Activated effector memory CD4-positive, alpha-beta T cell treated with Interleukin-2 at 50 U/mL for 16 hours (primary cell): ENCODE measurements at places on chromosomes 3 and 15.

DNA sequence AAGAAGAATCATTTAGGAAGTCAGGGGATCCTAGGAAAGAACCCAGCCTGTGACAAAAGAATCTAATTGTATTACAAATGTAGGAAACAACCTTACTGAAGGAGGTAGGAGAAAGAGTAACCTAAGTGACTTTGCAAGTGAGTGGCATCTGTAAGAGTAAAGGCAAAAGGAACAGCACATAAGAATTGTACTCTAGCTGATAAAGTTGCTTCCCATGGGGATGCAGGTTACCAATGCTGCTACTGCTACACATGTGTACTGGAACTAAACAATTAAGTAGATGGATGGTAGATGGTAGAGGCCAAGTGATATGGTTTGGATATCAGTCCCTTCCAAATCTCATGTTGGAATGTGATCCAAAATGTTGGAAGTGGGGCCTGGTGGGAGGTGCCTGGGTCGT is 60.8 kb downstream of the OSBPL10 start:
- no peak for DNase-seq

- no peak for DNase-seq
Measured at GRCh38 chr3:39754549-39754948, 54.9 kb upstream of the MYRIP start.

- no peak for DNase-seq
Measured at GRCh38 chr3:63228087-63228486, 50.0 kb upstream of the SYNPR start.

- DNase-seq, result no peak
Measured at GRCh38 chr3:108022256-108023150, 68.3 kb downstream of the CD47 start.

DNA sequence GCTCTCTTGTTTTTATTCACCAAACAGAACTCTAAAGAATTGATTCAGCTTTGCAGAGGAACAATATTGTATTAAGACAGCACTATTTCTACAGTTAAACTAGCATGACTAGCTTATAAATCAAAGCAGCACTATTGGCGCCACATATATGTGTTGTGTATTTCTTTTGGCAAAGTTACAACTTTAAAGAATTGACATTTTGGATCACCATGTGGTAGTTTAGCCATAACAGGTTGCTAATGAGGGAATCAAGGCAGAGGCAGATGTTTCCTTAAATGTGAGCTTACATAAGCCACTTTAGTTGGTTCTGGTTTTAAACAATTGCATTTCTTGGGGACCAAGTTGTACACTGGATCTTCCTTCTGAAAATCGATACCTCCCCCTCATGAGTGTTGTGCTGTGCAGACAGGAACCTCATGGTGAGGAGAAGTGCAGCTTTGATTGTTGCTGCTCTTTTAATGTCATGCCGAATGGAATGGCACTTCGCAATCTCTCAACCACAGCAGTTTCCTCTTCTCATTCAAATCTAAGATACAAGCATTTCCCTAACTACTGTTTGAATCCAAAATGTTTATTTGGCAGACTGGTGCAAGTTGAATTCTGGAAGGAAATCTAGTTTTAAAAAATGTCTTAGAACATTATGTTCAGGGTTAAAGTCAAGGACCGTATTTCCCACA is 151.2 kb downstream of the MYRIP start:
- DNase-seq, result no peak

GRCh38 chr3:62835554-62836236 is 39.5 kb downstream of the CADPS start:
- DNase-seq, result no peak

DNA sequence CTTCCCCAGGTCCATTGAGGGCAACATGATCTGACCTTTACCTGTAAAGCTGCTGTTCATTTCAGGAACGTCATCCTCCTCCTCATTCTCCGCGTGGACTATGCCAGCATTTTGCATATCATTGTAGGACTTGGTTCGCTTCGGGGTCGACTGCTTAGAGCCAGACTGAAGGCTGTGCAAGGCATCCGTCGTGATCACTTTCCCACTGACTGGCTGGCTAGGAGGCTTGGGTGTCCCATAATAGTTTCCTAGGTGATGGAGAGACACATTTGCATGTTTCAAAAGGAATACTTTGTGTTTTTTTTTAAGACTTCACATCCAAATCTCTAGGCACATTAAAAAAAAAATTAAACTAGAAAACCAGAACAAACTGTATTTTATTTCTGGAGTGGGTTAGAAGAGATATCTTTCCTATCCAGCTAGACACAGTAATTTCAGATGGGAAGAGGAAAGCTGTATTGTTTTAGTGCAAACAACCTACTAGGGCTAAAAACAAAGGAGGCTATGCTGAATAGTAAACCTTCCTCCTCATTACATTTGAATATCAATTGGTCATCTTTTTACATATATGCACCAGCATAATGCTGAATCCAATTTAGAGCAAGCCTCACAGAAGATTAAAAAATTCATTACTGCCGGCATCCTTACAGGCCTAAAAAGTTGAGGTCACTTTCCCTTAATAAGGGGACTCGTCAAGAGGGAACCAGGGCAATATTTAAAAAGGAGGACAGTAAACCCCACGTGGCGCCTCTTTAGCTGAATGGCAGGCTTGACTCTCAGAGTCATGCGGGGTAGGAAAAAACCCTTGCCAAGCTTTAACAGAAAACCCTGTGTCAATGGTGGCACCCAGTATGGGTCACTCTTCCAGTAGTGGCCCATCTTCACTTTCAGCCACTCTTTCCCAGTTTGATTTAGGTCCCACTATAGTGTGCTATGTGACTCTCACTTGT is 559.9 kb downstream of the MAGI1 start:
- no peak for DNase-seq

DNA sequence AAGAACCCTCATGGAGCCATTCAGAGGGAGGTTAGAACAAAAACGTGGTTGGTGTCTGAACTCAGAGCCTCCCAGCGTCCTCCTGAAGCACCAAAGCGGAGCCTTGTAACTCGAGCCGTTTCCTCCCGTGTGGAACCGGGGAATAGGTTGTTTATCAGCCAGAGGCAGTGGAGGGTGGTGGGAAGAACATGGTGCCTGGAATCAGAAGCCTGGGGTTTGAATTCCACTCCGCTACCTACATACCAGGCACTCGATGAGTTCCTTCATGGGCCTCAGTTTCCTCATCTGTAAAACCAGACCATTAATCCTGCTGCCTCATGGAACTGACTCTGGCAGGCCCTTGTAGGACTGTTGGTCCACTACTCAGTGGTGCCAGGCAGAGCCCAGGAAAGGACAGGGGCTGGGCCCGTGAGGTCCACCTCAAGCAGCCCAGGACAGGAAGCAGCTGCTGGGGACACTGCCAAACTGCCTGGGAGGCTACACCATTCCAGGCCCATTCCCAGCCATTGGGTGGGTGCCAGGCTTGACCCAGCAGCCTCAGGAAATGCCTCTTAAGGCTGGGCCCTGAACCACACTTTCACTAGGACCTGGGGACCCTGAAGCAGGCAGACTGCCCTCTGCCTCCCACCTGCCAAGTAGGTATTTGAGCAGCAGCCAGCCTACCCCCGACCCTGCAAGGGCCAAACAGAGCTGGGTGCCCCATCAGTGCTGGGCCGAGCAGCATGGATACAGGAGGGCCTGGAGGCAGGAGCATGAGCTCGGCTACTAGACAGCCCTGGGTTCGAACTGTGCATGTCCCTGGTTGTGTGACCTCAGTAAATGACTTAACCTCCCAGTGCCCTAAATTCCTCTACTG is 33.4 kb downstream of the PRKCD start:
- no peak for DNase-seq

GRCh38 chr3:153282355-153282754 is 120.3 kb downstream of the RAP2B start:
- no peak for DNase-seq

DNA sequence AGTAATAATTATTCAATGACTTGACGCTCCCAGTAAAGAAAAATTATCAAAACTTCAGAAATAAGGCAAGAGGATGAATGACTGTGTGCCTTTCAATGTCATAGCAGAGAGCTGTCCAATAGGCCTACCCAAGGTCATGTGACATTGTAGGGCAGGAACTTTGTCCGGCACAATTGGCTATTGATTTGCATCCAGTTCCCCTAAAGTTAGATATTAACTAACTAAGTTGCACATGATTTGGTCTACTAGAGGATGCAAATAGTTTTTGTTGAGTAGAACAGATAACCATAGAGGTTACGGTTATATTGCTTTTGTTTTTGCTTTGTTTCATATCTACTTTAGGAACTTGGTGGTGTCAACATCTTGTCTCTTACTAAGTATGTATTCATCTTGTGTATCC is 127.9 kb upstream of the PFN2 start:
- no peak for DNase-seq

- DNase-seq, result no peak
Measured at GRCh38 chr15:68201879-68202261, 3.3 kb downstream of the CALML4 start.

- DNase-seq, result no peak
Measured at GRCh38 chr15:44775953-44776352, 39.6 kb downstream of the TRIM69 start.

- DNase-seq, result no peak
Measured at GRCh38 chr15:71712182-71712581, 98.2 kb upstream of the NR2E3 start.

GRCh38 chr3:122564155-122564912 is at the start of the genes DTX3L and PARP9:
TSS of gene DTX3L (plus strand) at chr3:122564338. CDS start at chr3:122564427, 89 bp downstream.
TSS of gene PARP9 (minus strand) at chr3:122564300. CDS start at chr3:122559620, 4,680 bp downstream.
- DNase-seq, result peak; percentile 66

GRCh38 chr3:38563886-38564270 is 67.7 kb downstream of the EXOG start:
- no peak for DNase-seq

DNA sequence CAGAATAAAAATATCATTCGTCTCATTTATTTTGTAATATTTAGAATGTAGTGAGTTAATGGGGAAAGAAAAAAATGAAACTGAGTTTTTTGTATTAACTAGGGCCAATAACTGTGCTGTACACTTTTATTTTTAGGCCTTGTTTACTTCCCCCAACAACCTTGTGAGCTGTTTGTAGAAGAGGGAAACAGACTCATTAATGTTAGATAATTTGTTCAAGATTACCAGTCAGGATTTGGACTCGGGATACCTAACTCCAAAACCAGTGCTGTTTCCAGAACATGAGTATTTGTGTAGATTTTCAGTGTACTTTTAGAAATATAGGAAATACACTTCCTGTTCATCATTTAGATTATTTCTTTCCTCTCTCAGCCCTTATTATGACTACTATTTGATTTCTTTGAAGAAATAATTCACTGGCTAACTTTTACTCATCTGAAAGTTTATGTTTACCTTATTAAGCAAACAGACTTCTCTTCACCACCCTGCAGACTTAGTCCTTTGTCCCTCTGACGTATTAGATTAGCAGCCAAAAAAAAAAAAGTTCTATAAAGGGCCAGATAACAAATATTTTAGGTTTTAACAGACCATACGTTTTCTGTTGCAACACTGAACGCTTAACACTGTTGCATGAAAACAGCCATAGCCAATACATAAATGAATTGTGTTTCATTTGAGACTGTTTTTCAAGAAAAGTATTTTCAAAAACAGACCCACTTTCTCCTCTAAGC is 192.5 kb upstream of the CGNL1 start:
- no peak for DNase-seq

DNA sequence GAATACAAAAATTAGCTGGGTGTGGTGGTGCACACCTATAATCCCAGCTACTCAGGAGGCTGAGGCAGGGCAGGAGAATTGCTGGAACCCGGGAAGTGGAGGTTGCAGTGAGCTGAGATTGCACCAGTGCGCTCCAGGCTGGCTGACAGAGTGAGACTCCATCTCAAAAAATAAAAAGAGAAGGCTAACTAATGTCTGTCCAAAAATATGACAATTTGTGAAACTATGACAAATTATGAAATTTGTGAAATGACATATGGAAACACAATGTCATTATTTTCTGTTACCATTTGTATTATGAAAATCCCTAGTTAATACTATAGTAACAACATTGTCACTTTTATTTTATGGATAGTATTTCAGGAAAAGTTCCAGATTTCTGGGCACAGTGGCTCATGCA is 1306.3 kb upstream of the EPHA6 start:
- DNase-seq, result no peak

GRCh38 chr3:170507063-170507462 is 78.8 kb downstream of the SLC7A14 start:
- no peak for DNase-seq

DNA sequence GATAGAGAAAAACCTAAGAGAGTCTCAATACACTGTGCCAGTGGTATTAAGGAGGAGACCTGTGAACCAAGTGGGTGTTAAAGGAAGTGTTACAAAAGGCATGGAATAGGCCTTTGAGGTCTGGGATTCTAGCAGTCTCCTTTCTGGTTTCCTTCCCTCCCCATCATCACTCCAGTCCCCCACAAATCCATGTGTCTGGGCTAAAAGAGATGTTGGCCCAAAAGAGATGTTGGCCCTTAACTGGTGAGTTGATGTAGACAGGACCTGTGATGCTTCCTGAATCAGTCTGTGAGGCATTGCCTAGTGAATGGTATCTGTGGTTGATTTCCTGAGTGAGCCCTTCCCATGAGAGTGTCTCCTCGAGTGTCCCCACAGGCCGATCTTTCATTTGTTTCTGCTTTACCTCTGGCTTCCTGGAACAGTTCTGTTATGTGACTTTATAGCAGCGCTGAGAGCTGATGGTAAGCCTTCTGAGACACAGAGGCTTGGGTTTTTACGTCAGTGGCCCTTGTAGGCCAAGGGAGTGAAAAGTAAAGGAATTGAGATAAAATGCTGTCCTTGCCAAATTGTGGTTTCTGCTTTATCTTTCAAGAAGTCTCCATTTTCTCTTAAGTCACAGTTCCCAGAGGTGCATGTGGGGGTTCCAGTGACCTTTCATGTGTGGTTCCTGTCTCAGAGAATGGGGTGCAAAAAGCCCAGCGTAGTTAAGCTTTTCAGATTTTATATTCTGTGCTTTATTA is 87.8 kb downstream of the KLHL25 start:
- peak; percentile 32 for DNase-seq

DNA sequence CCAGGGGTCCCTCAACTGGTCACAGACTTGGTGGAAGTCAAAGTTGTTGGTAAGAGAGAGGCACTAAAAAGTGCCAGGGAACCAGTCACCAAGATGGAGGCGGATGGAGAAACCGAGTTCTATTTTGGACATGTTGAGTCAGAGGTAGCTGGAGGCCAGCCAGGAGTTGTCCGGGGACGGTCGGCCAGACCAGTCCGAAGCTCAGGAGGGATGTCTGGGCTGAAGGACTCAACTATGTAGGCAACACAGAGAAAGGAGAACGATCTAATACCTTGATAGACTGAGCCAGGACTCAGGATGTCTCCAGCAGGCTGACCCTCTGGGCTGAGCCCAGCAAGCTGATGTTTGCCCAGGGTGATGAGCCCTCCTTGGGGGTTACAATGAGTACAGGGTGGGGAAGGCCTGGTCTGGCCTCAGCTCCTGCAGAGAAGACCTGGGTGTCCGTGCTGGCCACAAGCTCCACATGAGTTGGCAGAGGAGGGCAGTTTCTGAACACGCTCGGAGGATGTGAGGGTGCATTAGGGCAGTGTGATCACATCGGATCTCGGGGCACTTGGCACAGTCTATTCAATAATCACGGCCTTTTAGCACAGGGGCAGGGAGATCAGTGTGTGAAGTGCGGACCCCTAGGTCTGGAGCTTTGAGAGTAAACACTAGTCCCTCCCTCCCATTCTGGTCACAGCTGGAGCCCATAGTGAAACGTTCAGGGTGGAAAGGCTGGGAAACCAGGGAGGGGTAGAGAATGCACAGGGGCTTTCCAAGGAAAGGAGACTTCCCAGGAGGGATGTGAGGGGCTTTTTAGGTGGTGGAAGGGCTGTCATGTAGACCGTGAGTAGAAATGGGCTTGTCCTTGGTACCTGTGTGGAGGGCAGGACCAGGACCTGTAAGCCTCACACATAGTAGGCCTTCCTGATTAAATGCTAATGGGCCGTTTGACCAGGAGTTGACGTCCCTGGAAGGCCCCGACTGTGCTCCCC is 111.9 kb downstream of the ETFA start:
- no peak for DNase-seq

GRCh38 chr3:136008221-136008620 is 42.7 kb downstream of the PPP2R3A start:
- DNase-seq, result no peak
